ENCODE measurements at places on chromosomes 3 and 15. TPM values are rescaled to one million over a fixed set of nuclear protein-coding genes. Genes with fewer than 3 reads are reported as not detected.

- no peaks in the 10 kb centered on the region for H3K36me3 ChIP-seq
- no peak for DNase-seq
- H3K27me3 ChIP-seq, result peaks cover 2% of the 10 kb centered on the region
- no peak overlapping the region for H3K4me3 ChIP-seq
- no peaks in the 10 kb centered on the region for H3K4me1 ChIP-seq
These were observed 155.4 kb upstream of the TPM1 start for GRCh38 chr15:62887113-62887570.

DNA sequence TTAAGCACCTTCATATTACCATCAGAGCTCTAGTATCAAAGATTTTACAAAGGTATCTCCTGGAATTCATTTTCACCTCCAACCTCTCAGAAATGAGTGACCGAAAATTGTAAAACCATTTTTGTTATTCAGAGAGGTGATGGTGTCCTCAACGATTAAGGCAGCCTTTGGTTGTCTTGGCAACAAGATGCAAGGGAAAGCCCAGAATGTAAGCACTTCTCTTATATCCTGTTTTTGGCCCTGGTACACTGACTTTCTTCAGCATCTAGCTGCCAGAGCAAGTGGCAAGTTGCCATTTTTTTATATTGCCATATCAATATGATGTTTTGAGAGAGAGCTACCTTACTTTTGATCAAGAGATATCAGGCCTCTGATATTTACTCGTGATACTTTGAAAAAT, 384.9 kb upstream of the NECTIN3 start:
- no peaks in the 10 kb centered on the region for H3K4me1 ChIP-seq
- no peaks in the 10 kb centered on the region for H3K36me3 ChIP-seq
- no peak overlapping the region for H3K4me3 ChIP-seq
- no peaks in the 10 kb centered on the region for H3K27me3 ChIP-seq

- H3K27ac ChIP-seq, result no peak overlapping the region
- peaks cover 25% of the 10 kb centered on the region for H3K4me1 ChIP-seq
- no peak for DNase-seq
- H3K36me3 ChIP-seq, result peaks cover 22% of the 10 kb centered on the region
These were observed 39.0 kb upstream of the MYO5C start for GRCh38 chr15:52334491-52335160.

DNA sequence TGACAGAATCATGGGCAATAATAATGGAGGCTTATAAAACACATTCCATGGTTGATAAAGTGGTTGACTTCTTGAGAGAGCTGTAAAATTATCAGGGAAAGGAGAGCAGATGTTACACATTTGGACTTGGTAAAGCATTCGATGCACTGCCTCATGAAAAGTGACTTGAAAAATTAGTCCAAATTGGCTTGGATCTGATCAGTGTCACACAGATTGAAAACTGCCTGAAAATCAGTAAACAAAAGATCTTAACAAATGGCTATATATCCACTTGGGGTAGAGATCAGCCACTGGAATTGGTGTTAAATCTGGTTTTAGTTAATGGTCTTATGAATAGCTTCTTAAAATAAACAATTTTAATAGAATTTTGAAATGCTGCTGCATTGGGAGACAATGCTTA, 20.3 kb downstream of the SHOX2 start:
- peaks cover 18% of the 10 kb centered on the region for H3K27me3 ChIP-seq
- no peaks in the 10 kb centered on the region for H3K36me3 ChIP-seq
- DNase-seq, result no peak
- no peaks in the 10 kb centered on the region for H3K4me1 ChIP-seq

DNA sequence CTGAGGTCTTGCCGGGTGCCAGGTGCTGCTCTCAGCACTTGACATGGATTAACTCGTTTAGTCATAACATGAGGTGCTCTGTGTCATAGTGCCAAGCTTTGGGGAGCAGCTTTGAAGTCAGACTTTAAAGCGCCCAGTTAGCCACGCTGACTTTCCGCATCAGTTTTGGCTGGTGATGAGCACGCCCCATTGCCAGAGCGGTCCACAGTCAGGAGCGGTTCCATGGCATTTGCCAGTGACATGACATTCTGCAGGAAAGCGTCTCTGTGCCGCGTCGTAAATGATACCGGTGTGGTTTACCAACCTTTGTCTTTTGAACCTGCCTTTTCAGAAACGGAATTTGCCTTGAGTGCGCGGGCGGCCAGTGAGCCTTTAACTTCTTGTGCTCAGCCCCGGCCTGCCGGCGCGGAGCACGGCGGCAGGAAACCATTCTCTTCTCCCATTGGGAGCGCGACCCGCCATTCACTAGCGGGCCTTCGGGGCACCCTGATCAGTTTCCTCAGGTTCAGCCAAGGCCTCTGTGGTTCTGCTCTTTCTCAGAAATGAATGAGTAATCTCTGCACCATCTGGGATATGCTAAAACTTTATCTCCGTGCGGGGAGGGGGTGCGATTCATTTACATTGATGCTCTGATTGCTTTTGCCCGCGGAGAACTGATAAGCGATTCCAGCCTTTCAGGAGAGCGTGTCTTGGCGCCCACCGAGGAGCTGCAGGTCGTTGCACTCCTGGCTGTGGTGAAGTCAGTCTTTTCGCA, 1.7 kb upstream of the SLC2A2 start:
- H3K27ac ChIP-seq, result no peak overlapping the region
- H3K27me3 ChIP-seq, result peaks cover 1% of the 10 kb centered on the region
- H3K4me1 ChIP-seq, result no peaks in the 10 kb centered on the region
- peak; percentile 15 for DNase-seq
- H3K36me3 ChIP-seq, result no peaks in the 10 kb centered on the region

Gene KCNMB3
- 0.43 TPM for polyA plus RNA-seq

Gene MAP2K1
- polyA plus RNA-seq, result 30.7 TPM
